ENCODE measurements at places on chromosomes 3 and 15.
A peak's percentile ranks its signal among the peaks of the same experiment; 100 is the strongest.

DNA sequence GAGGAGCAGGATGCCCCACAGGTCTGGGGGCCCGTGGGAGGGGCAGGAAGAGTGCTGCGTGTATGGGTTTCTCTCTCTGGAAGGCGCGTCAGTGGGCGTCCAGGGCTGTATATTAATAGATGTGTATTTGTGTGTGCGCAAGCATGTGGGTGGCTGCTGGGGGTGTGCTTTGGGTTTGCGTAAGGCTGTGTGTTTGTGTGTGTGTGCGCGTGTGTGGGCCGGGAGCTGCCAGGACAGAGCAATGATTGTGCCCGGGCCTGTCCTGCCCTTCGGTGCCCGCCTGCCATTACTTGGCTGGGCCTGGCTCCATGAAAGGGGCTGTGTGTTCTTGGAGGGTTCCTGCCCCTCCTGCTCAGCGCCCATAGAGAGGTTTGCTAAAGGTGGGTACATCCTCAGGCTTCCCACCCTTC, 16.3 kb downstream of the CSPG4 start:
- DNase-seq, result no peak

- DNase-seq, result no peak
Measured at GRCh38 chr15:94231723-94232468, 535 bp downstream of the MCTP2 start.

- DNase-seq, result no peak
Measured at GRCh38 chr3:80285388-80285787, 517.6 kb upstream of the ROBO1 start.

- DNase-seq, result no peak
Measured at GRCh38 chr15:97728791-97729190, 231.7 kb upstream of the ARRDC4 start.

GRCh38 chr3:9439331-9439730, 41.9 kb downstream of the SETD5 start:
- DNase-seq, result no peak

DNA sequence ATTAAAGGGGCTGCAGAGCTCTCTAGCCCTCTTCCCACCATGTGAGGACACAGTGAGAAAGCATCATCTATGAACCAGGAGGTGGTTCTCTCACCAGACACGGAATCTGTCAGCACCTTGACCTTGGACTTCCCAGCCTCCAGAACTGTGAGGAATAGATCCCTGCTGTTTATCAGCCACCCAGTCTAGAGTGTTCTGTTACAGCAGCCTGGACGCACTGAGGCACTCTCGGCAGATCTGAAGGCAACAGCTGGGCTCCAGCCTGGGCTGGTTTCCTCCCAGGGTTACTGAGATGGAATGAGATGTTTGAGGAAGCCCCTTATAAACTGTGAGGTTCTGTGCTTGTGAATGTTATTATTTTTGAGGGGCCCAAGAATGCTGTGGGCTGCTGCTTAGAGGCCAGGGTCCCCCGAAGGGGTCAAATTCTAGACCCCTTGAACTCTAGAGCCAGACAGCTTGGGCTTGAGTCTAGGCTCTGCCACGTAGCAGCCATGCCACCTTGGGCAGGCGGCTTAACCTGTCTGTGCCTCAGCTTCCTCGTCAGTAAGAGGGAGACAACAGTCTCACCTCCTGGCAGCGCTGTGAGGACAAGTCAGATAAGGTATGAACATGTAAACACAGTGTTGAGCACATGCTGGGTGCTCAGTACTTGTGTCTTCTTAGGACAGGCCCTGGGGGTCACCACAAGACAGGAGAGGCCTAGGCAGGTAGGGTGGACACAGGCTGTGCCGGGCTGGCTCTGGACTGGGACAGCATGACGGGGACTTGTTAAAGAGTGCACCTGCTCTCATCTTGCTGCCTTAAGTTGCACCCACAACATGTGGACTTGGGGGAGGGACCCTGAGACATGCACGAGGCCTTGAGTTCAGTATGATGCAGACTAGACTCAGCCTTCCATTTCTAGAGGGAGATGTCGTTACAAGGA, 49.2 kb downstream of the MGLL start:
- no peak for DNase-seq

GRCh38 chr15:83064859-83065258, 2.2 kb downstream of the BTBD1 start:
- no peak for DNase-seq

GRCh38 chr3:133058243-133058642, 20.1 kb downstream of the TMEM108 start:
- DNase-seq, result no peak

DNA sequence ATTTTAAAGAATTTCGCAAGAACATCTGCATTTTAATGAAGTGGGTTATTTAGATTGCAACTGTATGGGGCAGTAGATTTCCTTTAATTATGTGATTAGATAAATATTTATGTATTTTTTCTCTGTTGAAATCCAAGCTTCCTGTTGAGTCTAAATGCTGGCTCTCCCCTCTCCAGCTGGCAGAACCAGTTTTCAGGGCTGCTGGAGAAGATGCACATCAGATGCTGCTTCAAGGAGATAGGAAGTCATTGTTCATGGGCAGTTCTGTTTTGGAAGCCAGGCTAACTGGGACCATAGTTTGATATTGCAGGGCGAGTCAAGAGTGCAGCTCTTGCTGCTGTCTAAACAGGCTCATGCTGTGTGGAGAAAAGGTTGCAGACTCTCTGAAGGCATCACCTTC, 97.4 kb downstream of the SLC9A9 start:
- no peak for DNase-seq

- DNase-seq, result no peak
Measured at GRCh38 chr3:11074451-11074850, 79.8 kb upstream of the HRH1 start.

GRCh38 chr3:193253986-193254660, 13.1 kb downstream of the PLAAT1 start:
- no peak for DNase-seq

GRCh38 chr3:73292220-73292619, 230.8 kb downstream of the EBLN2 start:
- DNase-seq, result no peak

GRCh38 chr15:37246065-37246464, 145.7 kb upstream of the MEIS2 start:
- DNase-seq, result no peak

- DNase-seq, result no peak
Measured at GRCh38 chr3:188085584-188086560, 68.1 kb upstream of the LPP start.

- DNase-seq, result no peak
Measured at GRCh38 chr3:64303401-64303800, 78.1 kb upstream of the PRICKLE2 start.

GRCh38 chr3:165667676-165668075, 169.5 kb downstream of the BCHE start:
- no peak for DNase-seq

GRCh38 chr3:41265011-41265545, 65.8 kb downstream of the CTNNB1 start:
- DNase-seq, result no peak

- peak; percentile 19 for DNase-seq
Measured at GRCh38 chr15:37979671-37980409, 45.4 kb downstream of the TMCO5A start.

- DNase-seq, result no peak
Measured at GRCh38 chr3:131142580-131142979, 115.9 kb downstream of the NEK11 start.

DNA sequence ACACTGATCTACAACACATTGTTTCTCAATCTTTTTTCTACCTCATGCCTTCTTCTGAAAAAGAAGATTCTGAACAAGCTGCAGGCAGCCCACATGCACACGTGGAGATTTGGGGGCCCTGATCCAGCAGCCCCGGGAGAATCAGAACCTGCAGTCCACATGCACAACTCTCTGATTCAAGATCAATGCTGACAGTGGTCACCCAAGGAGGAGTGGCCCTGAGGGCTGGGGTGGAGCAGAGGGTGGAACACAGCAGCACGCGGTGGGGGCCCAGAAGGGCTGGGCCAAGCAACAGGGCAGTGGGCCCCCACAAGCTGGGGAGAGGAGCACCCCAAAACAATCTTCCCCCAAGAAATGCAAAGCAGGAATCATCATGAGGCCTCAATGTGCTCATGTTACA, 202.1 kb upstream of the NSMCE3 start:
- DNase-seq, result no peak

GRCh38 chr15:79282371-79283251, at the start of gene ANKRD34C:
Gene ANKRD34C, plus strand, starts transcription at chr15:79282722. Its CDS starts 10,563 bp downstream, at chr15:79293285.
- DNase-seq, result no peak

DNA sequence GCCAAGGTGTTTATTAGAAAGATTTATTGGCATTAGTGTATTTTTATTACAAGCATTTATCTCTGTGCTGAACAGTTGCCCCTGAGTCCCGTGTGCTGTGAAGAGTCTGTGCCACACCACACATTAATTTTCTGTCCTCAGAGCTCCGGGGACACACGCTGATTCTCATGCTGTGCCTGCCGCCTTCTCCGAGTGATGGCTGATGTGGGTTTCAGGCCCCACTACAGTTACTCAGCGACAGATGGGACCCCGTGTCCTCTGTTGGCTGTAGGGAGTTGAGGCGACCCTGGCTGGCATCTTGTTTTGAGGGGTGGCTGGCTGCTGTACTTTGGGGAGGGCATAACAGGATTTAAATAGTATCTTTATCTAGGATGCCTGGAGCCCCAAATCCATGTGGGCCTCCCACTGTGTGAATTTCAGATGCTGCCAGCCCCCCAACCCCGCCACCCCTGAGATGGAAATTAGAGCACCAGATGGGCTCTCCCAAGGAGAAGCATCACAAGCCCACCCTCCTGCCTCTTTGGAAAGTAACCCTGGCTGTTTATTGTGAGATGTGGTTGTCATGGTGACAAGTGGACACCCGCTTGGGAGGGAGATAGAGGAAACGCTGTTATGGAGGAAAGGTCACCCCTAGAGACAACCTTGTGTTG, 185.6 kb downstream of the APBA2 start:
- DNase-seq, result no peak

DNA sequence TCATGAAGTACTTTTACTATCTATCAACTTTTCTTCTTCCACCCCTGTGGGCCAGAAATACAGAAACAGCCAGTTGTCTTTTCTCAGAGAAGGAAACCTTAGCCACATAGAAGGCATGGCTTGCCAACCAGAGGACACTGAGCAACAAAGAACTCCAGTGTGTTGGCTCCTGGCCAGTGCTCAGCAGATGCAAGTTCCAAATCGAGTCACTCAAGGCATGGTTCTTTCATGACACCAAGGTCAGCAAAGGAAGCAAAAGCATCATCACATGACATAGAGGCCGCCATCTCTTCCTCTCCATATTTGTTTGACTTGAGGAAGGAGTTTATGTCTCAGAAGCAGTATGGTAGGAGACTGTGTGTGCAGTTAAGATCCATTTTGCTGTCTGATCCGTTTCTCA, 92.2 kb downstream of the MYLK start:
- no peak for DNase-seq

DNA sequence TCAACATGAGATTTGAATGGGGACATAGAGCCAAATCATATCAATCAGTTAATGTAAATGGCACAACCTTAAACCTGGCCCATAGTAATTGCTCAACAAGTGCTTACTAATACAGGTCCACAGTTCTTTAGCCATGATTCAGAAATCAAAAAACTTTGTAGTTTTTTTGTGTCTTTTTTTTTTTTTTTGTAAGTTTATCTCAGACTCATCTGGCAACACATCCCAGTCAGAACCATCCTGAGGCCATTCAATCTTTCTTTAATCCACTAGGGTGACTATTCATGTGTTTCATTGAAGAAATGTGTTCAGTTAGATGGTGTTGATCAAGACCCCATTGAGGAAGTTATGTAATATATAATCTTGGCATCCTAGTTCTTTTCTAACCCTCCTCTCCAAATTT, 65.4 kb downstream of the ABI3BP start:
- DNase-seq, result no peak

GRCh38 chr3:87673132-87673531, 385.7 kb downstream of the CGGBP1 start:
- DNase-seq, result no peak

DNA sequence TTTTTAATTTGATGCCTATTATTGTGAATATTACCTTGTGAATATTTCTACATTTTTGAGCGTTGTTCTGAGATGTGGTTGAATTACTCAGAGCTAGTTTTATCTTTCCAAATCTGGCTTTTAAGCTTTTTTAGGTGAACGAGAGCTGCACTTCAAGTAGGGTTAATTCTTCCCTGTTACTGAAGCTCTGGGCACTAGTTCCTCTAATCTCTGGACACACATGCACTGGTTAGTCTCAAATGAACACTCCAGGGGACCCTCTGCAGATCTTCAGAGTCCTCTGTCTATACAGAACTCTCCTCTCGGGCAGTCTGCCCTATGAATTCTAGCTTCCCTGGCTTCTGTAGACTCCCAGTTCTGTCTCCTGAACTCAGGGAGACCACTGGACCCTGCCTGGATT, 237.5 kb upstream of the TBC1D5 start:
- no peak for DNase-seq

DNA sequence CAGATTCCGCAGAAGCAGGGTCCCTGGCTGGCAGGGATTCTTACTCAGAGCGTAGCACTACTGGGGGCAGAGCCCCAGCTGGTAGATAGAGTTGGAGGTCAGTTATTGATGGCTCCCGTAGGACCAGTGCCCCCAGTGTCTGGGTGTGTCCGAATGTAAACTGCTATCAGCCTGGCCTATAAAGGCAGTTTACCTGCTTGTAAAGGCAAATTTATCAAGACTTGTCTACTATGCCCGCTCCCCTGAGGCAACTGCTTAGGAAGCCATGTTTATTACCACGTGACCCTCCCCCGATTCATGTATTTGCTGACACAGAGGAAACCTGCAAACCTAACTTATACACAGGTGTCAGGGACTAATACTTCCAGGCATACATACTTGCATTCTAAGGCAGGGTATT, 607 bp upstream of the PPP1R14D start:
- no peak for DNase-seq

DNA sequence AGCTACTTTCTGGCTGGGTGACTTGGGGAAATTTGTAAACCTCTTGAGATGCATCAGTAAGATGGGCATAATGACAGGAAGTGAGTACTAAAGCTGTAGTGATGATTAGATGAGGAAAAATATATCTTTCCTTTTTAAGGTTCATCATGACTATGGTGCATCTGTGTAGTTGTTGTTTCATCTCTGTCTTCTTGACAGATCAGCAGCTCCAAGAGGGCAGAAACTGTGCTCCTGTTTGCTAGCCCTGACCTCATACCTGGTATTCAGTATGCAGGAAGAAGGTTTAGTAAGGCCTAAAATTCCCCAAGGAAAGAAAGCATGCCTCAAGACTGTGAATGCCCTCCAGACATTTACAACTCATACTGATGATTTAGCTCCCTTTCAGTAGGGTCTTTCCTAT, 82.5 kb upstream of the PSMD6 start:
- no peak for DNase-seq

DNA sequence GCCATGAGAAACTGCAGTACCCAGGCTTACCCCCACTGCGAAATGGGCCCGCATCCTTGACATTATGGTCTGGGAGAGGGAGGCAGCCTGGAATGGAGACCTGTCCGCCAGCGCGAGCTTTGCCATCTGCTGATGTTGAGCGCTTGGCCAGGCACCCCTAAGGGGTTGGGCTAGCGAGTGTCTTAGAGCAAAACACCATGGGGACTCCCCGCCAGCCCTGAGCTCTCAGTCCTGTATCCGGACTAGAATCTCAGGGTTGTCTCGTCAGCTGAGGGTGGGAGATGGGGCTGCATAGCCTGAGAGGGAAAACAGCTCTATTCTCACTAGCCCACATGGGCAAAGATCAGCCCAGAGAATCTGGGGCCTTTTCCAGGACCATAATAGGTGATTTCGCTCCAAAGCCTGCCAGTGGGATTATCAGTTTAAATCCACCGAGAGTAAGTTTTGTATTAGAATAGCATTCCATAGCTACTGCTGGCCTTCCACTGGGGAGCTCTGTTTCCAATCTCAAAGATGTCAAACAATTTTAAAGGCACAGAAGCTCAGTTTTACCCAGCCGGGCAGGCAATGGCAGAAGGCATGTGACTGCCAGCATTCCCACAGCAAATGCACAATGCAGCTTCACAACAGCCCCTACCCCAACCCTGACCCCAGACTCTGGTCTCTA, 167.5 kb upstream of the TPM1 start:
- no peak for DNase-seq

- DNase-seq, result no peak
Measured at GRCh38 chr3:5542472-5542871, 355.0 kb downstream of the EDEM1 start.
